RPMI8226 (cell line): ENCODE measurements at places on chromosomes 7 and 10.

- DNase-seq, result no peak
These were observed 21.8 kb upstream of the SMNDC1 start for GRCh38 chr10:110326351-110327032.

- DNase-seq, result no peak
These were observed 43.0 kb upstream of the OPN4 start for GRCh38 chr10:86611386-86611785.

DNA sequence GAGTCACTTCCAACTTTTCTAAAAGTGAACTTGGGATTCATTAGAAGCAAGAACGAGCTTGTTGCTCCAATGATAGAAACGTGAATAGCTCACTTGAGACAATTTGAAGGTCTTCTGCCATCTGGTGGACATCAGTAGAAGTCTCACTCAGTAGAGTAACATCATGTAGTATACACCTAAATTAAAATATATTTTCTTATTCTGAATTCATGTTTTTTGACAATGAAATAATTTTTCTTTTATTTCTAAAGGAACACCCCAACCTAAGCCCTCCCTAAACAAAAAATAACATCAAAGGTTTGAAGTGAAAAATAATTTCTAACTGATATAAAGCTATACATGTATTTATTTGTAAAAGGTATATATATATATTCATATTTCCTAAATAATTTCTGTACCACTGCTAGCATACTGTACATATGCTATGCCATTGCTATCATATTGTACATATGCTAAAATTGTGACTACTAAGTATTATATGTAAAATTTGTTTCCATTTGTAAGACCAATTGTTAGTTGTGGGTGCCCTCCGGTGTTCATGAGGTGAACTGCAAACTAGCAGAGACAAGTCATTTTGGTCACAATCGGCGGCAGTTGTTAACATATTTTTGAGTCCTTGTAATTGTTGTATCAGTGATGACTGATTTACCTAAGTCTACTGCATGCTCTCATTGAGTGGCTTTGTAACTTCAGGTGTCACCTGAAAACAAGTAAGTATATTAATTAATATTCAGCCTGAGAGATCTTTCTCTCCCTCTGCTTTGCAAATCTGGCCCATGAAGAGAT is 121.9 kb downstream of the PTPRZ1 start:
- peak; percentile 69 for DNase-seq

DNA sequence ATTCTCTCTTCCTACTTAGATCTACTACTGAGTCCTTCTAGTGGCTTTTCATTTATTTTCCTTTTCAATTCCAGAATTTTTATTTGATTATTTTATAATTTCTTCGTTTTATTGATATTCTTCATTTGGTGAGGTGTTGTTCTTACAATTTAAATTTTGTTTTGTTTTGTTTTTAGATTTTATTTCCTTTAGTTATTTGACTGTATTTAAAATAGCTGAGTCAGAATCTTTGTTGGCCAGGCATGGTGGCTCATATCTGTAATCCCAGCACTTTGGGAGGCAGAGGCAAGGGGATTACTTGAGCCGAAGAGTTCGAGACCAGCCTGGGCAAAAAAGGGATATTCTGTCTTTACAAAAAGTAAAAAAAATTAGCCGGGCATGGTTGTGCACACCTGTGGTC is 36.1 kb downstream of the AKAP9 start:
- DNase-seq, result no peak

- no peak for DNase-seq
These were observed 11.9 kb downstream of the PDGFA start for GRCh38 chr7:507623-508300.

GRCh38 chr10:82397854-82398253 is 522.9 kb downstream of the NRG3 start:
- no peak for DNase-seq

DNA sequence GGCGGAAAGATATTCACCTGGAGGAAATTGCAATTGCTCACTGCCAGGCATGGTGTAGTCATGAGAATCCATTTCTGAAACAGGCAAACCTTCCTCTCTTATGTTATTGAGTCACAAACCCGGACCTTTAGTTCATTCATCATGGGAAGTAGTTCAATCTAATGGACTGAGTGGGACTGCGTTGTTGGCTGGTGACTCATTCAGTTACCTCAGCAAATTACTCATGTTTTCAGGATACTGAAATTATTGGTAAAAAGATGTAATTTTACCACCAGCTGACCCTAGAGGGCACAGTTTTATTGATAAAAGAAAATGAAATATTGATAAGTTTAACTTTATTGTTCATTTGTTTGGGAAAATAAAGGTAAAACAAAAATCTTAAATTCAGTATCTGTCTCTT is 1194.4 kb upstream of the SORCS1 start:
- no peak for DNase-seq

DNA sequence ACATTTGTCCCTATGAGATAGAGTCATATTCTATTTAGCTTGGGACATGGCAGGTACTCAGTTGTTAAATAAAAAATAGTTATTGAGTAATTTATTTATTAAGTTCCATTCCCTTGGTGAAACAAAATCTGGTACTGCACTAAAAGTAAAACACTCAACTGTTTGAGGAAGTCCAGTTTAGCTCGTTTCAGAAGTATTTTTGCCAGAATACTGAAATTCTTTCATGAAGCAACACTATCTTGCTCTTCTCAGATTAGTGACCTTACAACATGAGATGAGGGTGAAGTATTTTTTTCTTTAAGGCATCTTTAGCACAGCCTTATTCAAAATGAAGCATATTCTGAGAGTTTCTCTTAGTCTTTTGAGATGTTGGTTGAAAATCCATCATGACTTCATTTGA is 106.0 kb downstream of the ZNF365 start:
- no peak for DNase-seq

GRCh38 chr7:48887500-48887899 is 36.8 kb upstream of the CDC14C start:
- DNase-seq, result no peak

DNA sequence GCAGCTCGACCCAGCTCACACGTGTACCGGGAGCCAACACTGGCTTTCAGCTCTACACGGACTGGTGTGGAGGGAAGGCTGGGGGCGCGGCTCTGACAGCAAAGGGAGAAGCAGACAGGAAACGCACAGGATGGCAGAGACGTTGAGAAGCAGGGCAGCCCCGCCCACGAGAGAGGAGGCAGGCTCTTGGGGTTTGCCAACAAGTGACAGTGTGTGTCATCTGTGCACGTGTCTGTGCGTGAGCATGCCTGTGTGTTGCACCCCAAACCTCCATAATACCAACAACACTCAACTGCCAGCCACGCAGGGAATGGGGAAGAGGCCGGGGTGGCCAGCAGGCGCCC is 64.4 kb upstream of the PDGFA start:
- DNase-seq, result no peak

GRCh38 chr10:71713135-71714030 is 6.2 kb downstream of the C10orf105 start:
- DNase-seq, result no peak

DNA sequence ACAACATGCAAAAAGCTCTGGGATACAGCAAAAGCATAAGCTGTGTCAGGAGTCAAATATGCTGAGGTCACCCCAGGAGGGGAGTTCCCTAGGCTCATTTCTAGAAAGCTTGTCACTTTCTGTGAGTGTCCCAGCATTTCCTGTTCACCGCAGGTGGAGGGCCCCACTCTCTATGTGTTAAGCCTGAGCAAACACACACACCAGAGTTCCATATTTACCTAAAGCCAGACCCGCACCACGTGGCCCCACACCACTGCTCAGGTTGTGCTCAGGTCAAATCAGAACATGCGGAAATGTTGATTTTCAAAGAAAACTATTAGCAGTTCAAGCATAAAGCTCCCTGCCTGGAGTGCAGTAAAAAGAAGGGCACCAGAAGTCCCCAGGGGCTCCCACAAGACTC is 259.6 kb upstream of the PPP2R2D start:
- DNase-seq, result peak; percentile 70

GRCh38 chr10:69696073-69696731 is 66.2 kb downstream of the FAM241B start:
- peak; percentile 42 for DNase-seq

- DNase-seq, result no peak
These were observed 124.4 kb upstream of the C7orf33 start for GRCh38 chr7:148466120-148466519.

GRCh38 chr10:15231426-15231825 is 62.9 kb upstream of the NMT2 start:
- DNase-seq, result no peak

- DNase-seq, result no peak
These were observed 22.5 kb upstream of the MGAM2 start for GRCh38 chr7:142089035-142089434.

DNA sequence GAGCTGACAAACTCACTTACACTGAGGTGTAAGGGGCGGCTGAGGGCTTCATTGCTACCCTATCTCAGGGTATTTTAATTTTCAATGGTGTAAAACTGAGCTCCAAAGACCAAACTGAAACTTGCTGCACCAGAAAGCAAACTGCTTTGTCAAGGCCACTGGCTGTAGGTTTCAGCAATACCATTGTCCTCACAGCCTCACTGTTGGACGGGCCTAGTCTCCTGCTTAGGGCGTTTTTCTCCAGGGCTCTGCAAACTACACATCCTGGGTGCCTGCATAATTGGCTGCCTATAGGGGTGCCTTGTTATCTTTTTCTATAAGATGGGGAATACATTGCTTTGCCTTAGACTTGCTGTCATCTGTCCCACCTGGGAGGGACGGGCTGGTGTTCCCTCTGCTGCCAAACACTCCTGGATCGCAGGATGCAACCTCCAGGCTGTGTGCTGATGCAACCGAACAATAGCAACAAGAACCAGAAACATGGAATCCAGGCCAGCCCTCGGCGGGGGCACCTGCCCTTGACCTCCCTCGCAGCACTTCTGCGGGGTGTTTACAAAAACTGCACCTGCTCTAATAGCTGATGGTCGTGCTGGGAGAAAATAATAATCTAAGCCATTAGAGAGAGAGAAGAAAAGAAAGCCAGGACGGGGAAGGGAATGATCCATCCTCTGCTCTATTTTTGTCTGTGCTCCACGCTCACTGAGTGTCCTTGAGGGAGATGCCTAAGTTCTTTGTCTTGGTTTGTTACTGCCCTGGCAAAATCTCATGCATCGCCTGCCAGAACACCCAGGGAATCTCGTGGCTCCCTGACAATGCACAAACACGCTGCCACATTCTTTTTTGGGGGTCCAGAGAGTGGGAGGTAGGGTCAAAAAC is 104.5 kb downstream of the GALNT17 start:
- DNase-seq, result peak; percentile 19

- DNase-seq, result no peak
These were observed 11.6 kb downstream of the MTPN start for GRCh38 chr7:135965602-135966001.

DNA sequence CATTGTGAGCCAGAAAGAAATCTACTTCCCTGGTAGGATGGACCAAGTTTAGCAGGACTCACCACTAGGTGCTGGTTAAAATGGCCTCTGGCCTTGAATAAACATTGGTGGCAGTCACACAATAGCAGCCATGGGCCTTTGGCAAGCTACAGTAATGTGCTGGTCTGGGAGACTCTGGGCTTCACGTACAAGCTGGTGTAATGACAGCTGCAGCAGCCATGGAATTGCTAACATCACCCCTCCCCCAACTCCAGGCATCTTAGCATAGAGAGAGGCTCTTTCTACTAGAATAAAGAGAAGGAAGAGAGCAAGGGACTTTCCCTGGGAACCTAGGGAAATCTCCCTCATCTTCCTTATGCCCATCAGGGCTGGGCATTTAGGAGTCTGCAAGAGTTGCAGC is 205.1 kb upstream of the SEMA3A start:
- DNase-seq, result no peak

DNA sequence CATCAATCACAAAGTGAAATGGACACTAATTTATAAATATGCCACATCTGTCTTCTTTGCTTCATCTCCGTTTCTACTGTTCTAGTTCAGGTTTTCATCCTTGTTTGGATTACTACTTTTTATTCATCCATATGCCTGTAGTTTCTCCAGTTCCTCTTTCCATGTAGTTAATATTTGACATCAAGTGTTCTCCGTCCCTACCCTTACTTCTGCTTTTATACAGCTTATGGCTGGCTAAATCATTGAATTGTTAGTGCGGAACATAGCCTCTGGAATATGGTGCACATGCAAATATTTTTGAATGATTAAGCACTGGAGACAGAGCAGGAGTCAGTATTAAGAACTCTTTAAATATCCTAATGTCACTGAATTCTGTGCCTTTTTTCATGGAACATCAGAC is 230.0 kb upstream of the PPP1R3A start:
- no peak for DNase-seq

- DNase-seq, result no peak
These were observed 48.8 kb downstream of the PITRM1 start for GRCh38 chr10:3123571-3124411.

DNA sequence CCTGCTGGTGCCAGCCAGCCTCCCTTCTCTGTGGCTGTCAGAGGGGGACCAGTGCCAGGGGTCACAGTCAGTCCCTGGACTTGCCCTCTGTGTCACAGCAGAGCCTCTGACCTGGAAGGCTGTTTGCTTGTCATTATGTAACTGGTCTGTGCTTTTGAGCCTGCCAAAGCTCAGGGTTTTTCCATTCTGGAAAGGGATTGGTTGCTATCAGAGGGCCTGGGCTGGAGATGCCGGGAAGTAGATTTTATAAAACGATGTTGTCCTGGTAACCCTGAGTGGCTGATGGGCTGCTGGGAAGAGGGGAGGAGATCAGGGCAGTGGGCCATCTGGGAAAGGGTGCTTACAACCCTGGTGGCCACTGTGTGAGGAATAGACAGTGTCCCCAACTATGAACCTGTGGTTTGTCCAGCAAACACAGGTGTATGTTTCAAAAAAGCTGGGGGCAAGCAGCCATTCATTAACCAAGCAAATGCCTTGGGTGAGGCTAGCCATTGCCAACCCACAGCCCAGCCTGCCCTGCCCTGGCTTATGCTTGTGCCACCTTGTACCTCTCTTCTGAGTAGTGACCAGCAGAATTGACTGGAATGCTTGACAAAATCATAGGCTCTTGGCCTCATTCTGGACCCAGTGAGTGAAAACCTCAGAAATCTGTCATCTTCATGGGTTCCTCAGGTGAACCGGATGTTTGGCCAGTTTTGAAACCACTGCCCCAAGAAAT is 21.6 kb downstream of the SFTPD start:
- DNase-seq, result no peak

DNA sequence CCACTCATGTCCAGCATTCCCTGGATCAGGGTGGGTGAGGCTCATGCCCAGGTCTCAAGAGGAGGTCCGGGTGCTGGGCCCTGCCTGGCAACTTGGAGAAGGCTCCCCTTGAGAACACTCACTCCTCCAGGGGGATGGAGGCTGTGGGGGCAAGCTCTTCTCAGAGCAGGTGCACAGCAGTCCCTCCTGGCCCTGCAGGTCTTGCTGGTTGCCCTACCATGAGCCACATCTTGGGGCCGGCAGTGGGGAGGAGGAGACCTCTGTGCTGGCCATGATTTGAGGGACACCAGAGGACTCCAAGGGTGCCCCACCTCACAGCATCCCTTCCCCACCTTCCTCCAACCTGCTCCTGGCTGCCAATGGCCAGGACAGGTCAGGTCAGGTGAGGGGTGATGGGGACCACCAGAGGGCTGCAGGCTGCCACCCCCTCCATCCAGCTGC is 87.4 kb upstream of the RET start:
- no peak for DNase-seq
